Left hindlimb (tissue), 1 donor: ENCODE measurements at places on chromosomes 6 and 20.
A peak's percentile ranks its signal among the peaks of the same experiment; 100 is the strongest.

DNA sequence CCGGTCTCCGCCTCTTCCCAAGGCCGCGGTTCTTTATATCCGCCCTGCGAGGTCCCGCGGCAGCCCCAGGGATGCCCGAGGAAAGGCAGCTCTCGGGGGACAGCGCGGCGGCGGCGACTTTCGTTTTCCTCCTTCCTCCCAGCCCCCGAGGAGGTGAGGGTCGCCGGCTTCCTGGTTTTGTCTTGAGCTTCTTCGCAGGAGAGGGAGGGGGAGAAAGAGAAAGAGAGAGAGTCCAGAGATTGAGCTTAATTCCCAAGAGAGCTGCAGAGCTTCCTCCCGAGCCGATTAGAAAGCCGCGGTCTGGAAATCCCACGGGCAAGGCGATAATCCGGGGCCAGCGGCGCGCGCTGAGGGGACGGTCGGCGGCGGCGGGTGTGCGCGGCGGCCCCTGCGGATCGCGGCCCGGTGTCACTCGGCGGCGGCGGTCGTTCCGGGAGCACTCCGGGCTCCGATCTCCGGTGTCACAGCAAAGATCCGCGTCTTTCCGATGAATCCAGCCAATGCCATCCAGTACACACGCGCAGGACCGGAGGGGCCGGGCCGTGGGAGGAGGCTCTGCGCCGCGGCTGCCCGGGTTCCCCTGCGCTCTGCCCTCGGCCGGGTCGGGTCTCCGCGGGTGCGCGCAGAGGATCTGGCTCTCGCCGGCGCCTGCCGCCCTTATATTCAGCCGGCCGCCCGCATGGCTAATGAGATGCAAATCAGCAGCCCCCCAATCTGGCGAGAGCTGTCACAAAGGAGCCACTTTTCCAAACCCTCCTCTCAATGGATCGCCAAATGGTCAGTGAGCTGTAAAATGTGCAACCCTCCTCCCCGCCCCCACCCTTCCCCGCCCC lies at the start of gene DLL1:
TSS of gene DLL1 (minus strand) at position 783 of the 833 bp plus-strand sequence. CDS start 939 bp downstream, outside the sequence.
- DNase-seq, result peak; percentile 68

- DNase-seq, result no peak
Measured at GRCh38 chr6:134223796-134224420, 94.0 kb downstream of the SGK1 start.

GRCh38 chr20:53445932-53446331 lies 147.7 kb downstream of the ZNF217 start:
- DNase-seq, result no peak

- DNase-seq, result no peak
Measured at GRCh38 chr6:16684896-16685554, 76.2 kb downstream of the ATXN1 start.

GRCh38 chr6:150391890-150392289 lies 23.1 kb downstream of the IYD start:
- no peak for DNase-seq

DNA sequence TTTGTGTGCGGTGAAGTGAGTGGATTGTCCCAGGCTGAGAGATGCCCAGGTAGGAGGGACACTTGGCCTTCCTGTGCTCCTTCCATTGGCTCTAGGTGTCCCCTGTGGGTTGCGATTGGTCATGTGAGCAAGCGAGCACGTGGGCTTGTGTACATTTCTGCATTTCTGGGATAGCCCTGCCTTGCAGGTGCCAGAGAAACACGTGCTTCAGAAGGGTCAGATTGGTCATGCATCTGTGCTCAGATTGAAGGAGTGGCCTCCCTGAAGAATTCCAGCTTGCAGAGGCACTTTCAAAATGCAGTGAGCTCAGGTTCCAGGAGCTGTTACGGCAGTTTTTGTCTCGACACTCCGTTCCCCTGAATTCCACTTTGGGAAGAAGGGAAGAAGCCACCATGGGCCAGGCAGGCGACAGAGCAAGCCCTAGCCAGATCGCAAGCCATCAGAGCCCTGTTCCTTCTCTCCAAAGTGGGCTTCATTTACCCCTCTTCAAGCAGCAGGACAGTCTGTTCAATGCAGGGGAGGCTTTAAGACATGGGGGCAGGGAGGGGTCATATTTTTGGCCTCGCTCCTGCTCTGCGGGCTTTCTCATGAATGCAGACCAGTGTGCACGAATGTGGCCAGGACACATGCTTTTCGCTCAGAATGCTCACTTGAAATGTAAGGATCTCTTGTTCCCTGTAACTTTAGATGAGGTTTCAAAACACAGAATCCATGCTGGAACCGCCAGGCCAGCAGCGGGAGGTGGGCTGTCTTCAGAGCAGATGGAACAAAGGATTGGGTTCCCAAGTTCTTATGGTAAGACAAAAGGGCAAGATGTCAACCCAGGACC lies 78.6 kb upstream of the AKAP12 start:
- DNase-seq, result peak; percentile 76

DNA sequence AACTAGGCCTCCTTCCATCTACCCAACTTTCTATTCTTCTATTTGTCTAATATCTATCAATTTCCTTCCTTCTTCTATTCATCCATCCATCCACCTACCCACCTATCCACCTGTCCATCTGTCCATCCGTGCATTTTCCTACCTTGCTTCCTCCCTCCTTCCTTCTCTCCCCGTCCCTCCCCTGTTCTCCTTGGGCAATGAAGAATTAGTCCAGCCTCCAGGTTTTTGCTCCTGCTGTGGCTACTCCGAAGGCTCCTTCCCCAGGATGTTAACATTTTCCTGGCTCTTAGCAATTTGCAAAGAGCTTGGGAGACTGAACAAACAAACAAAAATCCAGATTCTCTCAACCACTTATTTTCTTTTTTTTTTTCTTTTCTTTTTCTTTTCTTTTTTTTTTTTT lies 81.6 kb downstream of the KCNB1 start:
- no peak for DNase-seq
